Fibroblast of lung (primary cell): ENCODE measurements at places on chromosomes 13 and 19. TPM values are rescaled to one million over a fixed set of nuclear protein-coding genes. Genes with fewer than 3 reads are reported as not detected.

DNA sequence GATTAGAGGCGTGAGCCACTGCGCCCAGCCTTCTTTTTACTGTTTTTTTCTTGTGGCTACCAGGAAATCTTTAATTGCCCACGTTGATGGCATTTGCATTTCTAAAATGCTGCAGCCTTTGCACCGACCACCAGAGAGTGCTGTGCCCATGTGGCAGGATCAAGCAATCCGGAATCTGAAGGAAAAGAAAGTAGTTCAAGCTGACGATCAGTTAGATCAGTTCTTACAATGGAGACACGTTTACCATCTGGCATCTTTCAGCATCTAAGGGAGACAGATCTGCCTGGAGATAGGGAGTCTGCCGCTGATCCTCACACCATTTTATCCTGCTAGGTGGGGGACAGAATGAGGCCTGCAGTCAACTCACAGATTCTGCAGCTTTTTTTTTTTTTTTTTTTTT, 19.9 kb downstream of the TINCR start:
- DNase-seq, result peak; percentile 38

Gene MBD3L3
- not detected in 2 replicates for total RNA-seq

Gene LCP1
- under 0.01 and 0.51 TPM in 2 replicates for total RNA-seq

- DNase-seq, result peak; percentile 77
Observed at GRCh38 chr19:10214784-10215183, 16.3 kb downstream of the S1PR2 start.

DNA sequence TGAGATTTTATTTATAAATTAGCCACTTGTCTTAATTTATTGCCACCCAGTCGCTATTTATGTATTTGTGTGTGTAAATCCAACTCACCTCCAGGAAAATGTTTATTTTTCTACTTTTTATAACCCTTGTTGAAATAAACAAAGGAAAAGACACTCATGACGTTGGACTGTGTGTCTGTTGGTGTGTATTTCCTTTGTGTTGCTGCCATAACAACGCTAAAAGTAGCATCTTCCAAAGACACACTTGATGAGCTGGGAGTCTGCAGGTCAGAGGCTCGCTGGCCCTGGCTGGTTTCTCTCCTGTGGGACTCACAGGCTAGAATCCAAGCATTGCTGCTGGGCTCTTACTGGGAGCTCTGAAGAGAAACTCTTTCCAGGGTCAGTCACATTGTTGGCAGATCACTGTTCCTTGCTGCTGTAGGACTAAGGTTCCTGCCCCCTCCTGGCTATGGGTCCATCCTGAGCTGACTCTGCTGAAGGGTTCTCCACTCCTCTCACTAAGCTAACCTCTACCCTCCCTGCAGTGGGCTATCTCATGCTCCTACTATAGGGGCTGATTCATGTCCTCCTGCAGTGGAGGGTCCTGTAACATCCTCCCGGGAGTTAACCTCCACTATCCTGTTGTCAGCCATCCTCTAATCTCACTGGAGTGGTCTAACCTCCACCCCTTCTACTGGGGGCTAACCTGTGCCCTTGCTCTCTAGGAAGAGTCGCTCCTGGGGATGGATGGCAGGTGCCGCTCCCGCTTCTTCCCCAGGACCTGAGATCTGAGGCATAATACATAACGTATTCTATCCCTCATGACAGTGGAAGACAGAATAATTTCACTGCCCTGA, 2.1 kb downstream of the IFNL2 start:
- DNase-seq, result no peak

GRCh38 chr13:101455863-101456262, 3.4 kb downstream of the ITGBL1 start:
- DNase-seq, result peak; percentile 91

Gene CEACAM20
- total RNA-seq, result not detected in 2 replicates

Gene LRG1
- total RNA-seq, result not detected in 2 replicates

DNA sequence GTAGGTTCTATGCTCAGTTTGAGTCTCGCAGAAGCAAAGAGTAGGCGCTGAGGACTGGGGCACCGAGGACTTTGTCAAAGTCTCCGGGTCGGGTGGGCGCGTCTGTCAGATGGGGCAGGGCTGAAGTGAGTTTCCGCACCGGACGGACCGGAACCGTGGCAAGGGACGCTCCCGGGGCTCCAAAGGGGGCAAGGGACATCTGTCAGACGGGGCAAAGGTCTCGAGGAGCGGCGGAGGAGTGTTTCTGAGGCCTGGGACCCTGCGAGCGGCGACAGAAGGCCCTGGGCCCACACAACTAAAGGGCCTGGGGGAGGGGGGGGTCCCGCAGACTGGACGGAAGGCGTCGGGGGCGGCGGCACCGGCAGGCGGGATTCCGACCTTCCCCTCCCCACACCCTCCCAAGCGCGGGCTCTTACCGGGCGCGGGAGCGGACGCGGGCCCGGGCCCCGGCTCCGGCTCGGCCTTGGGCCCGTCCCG, 13.3 kb upstream of the AKAP8L start:
- DNase-seq, result no peak
